Muscle of arm (tissue), 14 donors: ENCODE measurements at places on chromosomes 6 and 20. TPM values are rescaled to one million over a fixed set of nuclear protein-coding genes. Genes with fewer than 3 reads are reported as not detected.
A peak's percentile ranks its signal among the peaks of the same experiment; 100 is the strongest.

The PNPLA1 gene
- not detected for polyA plus RNA-seq

The UNC5CL gene
- polyA plus RNA-seq = 15.4 TPM

The PRDM1 gene
- polyA plus RNA-seq = 5.5 TPM

The OR2H1 gene
- not detected for polyA plus RNA-seq

The KCNB1 gene
- polyA plus RNA-seq = 7.9 TPM

The OXT gene
- polyA plus RNA-seq = not detected

The DNAAF9 gene
- polyA plus RNA-seq = 20.6 TPM

The MLIP gene
- polyA plus RNA-seq = 76.6 TPM

The CD93 gene
- 66.4 TPM for polyA plus RNA-seq

The MEI4 gene
- polyA plus RNA-seq = 0.50 TPM

The IL17F gene
- polyA plus RNA-seq = not detected

DNA sequence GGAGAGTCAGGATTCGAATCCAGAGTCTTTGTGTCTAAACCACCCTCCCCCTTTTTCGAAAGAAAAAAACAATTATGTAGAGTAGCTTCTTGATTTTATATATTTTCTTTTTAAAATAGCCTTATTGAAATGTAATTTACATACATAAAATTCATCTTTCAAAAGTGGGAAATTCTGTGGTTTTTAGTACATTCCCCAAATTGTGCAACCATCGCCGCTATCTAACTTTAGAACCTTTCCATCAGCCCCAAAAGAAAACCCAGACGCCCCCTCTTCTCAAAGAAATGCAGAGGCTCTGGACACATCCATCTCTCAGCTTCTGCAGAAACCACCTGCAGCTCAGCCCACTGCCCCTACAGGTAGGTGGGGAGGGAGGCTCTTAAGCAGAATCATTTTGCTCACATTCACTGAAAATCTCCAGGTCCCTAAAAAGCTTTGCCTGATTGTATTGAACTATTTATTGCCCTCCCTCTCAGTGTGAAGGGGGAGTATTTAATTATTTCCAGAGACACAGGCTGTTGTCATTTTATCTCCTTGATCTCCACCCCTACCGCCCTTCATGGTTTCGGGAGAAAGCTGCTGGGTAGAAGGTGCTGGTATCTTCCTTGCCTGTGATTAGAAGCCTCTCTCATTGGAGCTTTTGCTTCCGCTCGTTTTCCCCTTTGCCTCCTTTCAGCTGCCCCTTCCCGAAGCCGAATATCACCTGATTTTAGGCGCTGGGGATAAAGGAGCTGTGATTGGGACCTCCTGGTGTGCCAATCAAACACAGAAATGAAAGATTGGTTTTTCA, 68.7 kb upstream of the KCNG1 start:
- DNase-seq = no peak

GRCh38 chr6:117676577-117677218, 1.4 kb downstream of the NUS1 start:
- DNase-seq = no peak

DNA sequence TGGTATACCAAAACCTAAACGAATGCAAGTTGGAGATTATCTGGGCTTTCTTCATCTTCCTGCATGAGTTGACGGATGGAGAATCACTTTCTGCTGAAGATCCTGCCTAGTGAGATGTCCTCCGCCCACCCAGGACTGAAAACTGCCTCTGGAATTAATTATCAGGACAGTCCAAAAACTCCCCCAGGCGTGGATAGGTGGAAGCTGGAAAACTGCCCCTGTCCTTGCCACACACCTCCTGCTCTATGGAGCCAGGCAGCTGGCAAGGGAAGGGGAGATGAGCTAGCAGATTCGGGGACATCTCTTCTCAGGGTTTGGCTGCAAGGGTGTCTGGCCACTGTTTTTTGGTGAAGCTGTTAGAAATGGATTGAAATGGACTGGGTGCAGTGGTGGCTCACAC, 89.3 kb upstream of the ZNFX1 start:
- DNase-seq = no peak

DNA sequence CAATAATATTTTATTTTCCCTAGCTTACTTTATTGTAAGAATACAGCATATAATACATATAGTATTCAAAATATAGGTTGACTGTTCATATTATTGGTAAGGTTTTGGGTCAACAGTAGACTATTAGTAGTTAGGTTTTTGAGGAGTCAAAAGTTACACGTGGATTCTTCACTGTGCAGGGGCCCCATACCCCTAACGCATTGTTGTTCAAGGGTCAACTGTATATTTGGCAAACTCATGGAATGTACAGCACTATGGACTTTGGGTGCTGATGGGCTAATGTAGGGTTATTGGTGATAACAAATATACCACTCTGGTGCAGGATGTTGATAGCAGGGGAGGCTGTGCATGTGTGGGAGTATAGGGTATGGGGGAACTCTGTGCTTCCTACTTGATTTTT, 397.2 kb downstream of the BCKDHB start:
- no peak for DNase-seq

- peak; percentile 86 for DNase-seq
Measured at GRCh38 chr20:62875419-62876361, 14.1 kb upstream of the TCFL5 start.

GRCh38 chr6:134632024-134632423, 314.1 kb upstream of the SGK1 start:
- DNase-seq = no peak

- no peak for DNase-seq
Measured at GRCh38 chr6:4259391-4259790, 124.0 kb upstream of the ECI2 start.

GRCh38 chr6:35224720-35225119, 11.0 kb downstream of the SCUBE3 start:
- no peak for DNase-seq

DNA sequence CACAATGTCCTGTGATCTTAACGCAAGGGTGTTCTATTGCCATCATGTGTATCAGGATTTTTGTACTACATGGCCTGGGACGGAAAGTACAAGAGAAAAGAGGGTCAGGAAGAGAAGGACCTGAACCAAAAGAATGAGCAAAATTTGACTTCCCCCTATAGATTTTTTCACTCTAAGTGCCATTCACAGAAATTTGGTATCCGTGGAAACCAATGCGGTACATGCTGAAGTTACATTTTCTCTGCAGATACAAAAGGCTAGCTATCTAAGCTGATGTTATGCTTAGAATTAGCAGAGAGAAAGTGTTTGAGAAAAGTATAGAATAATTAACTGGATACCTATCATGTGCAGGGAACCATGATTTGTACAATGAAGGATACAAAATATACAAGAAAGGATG, 12.4 kb upstream of the PDE7B start:
- DNase-seq = no peak

GRCh38 chr20:55977690-55978459, 27.4 kb downstream of the CBLN4 start:
- peak; percentile 16 for DNase-seq

- DNase-seq = no peak
Measured at GRCh38 chr6:16721977-16722376, 39.3 kb downstream of the ATXN1 start.

GRCh38 chr20:31603822-31604566, 1.1 kb upstream of the ID1 start:
- peak; percentile 93 for DNase-seq

DNA sequence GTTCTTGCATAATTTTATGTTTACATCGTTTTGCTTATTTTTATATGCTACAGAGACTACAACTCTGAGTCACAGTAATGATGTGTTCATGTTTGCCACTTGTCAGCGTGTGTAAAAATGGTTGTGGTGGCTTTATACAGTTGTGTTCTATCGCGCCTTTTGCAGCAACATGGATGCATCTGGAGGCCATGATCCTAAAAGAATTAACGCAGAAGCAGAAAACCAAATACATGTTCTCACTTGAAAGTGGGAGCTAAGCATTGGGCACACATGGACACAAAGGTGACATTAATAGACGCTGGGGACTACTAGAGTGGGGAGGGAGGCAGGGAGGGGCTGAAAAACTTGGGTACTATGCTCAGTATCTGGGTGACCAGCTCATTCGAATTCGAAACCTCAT, 996 bp upstream of the SEC23B start:
- no peak for DNase-seq

DNA sequence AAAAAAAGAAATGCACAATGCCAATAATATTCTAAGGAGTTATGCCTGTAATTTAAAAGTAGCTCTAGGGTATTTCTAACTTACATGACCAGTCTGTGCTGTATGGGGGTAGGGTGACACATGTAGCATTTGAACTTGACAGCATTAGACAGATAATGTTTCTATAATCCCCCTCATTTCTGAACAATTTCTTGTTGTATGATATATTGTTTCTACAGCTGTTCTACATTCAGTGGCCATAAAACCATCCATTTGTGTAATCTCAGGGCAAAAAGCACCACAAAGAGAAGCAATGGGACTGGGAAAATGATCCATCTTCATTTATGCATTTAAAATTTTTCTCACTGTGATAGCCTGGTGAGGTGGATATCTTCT, 767.8 kb downstream of the TFAP2A start:
- no peak for DNase-seq

- no peak for DNase-seq
Measured at GRCh38 chr6:129345890-129346289, 364.1 kb downstream of the ARHGAP18 start.

- no peak for DNase-seq
Measured at GRCh38 chr20:50371878-50372769, 138.1 kb upstream of the PTPN1 start.

DNA sequence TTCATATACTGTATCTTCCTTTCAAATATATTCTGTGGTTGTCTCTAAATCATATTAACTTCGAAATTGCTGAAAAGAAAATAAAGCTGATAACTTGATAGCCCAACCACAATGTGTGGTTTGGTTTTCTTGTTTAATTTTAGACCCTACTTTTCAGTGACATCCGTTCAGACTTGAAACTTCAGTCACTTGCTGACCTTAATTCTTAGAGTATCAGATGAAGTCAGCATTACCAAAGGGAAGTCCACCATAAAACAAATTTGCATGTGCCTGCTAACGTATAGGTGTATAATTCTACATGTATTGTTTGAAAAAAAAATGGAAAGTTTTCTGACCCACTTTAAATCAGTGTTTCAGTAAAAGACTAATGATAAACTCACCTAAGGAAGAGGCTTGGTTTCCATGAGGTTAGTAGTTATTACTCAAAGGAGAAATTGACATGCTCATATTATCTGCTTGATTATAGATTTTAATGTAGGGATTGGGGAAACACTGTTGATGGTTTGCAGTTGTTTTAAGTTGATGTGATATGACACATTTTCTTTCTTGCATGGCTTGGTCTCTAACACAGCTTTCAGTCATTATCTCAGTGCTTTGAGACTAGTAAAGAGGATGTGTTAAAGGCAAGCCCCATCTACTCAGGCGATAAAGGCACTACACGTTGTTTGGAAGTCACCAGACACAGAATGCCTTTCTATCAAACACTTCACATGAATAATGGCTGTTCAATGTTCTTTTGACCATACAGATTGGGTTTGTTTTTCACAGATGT, 5.2 kb upstream of the IL17A start:
- DNase-seq = no peak

GRCh38 chr20:19495905-19496703, 262.0 kb upstream of the RIN2 start:
- no peak for DNase-seq

GRCh38 chr6:143205991-143206390, 145.3 kb downstream of the AIG1 start:
- DNase-seq = peak; percentile 82

- DNase-seq = no peak
Measured at GRCh38 chr6:473768-474452, 82.4 kb downstream of the IRF4 start.

GRCh38 chr20:15064741-15065140, 727.3 kb upstream of the FLRT3 start:
- no peak for DNase-seq

DNA sequence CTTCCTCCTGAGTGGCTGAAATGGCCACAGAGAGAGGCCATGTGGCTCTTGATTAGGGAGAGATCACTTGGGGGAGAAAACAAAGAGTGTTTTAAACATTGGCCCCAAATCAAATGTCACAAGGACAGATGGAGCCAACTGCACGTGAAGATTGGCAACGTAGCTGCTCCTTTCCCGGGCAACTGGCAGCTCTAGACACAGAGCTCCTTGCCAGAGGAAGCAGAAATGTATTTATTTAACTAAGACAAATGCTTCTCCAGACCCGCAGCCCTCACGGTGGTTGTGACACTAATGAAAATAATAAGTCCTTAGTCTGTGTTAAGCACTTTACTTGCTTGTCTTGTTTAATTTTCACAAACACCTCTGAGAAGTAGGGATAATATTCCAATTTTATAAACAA, 49.6 kb upstream of the DSN1 start:
- no peak for DNase-seq

GRCh38 chr20:63792866-63793265, 38.2 kb downstream of the ZBTB46 start:
- no peak for DNase-seq

- no peak for DNase-seq
Measured at GRCh38 chr6:9810286-9810685, 604.6 kb downstream of the TFAP2A start.

DNA sequence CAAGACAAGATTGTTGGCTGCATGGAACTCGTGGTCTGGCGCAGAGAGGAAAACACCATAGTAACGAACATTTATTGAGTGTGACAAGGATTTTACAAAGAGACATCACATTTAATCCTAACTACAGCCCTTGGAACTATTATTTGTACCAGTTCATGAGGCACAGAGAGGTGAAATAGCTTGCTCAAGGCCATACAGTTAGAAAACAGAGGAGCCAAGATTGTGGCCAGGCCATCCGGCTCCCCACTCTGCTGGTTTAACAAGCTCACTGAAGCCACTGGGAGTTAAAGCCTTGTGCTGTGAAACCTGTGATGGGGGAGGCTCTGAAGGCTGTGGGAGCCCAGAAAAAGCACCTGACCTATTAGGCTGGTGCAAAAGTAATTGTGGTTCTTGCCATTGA, 74.9 kb upstream of the ZNFX1 start:
- no peak for DNase-seq

DNA sequence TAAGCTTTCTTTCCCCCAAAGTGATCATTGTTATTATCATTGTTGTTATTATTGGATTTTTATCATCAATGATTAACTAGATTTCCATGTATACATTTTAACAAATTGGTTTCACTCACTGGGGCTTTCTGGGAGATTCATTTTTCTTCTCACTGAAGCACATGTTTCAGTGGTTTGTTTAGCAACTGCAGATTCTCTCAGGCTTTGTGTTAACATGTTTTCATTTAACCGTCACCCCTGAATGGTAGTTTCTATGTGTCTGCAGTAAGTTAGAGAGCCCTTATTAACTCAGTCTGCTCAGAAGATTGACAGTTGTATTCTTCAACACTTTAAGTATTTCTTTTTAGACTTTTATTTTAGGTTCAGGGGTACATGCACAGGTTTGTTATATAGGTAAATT, 12.4 kb downstream of the ZKSCAN4 start:
- no peak for DNase-seq

DNA sequence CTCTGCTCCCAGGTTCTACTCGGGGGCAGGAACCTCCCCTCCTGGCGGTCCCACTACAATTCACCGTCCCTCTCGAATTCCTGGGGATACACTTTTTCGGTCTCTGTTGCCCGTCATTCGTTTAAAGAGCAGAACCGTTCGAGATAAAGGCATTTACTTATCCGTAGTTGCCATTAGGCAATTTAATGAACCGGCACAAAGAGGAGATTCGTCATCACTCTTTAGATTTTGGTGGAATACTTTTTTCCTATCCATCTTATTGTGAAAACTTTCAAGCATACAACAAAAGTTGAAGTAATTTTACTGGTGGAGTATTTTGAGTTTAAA, 1.2 kb upstream of the CD24 start:
- no peak for DNase-seq

GRCh38 chr20:32141465-32141980, 32.0 kb downstream of the TM9SF4 start:
- no peak for DNase-seq
